NCI-H1092 (cell line): ENCODE measurements at places on chromosomes 1 and 21.

DNA sequence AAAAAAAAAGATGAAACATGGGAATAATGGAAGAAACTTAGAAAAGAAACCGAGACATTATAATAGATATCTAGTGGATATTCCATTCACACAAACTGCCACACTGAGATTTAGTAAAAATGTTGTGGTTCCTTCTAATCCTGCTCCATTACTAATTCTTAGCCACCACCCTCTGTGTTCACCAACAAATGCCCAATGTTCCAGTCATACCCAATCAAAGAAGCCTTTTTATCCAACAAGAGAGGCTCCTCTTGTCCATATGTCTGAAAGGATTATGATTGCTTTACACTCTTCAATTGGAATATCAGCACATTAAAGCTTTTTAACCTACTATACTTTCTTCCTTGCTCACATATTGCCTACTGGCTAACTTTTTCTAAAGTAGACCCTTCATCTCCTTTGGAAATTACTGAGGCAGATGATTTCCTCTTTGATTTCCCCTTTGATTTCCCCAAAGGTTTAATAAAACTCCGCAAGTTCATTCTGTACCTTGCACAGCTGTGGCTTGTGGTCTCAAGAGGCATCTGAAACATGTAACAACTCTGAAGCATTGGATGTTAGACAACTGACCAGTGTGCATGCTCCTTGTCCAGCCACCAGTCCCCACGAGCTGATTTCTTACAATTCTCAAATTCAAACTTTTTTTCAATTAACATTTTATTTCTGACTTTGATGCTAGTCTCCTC lies 305.6 kb upstream of the LYPLAL1 start:
- no peak for DNase-seq

DNA sequence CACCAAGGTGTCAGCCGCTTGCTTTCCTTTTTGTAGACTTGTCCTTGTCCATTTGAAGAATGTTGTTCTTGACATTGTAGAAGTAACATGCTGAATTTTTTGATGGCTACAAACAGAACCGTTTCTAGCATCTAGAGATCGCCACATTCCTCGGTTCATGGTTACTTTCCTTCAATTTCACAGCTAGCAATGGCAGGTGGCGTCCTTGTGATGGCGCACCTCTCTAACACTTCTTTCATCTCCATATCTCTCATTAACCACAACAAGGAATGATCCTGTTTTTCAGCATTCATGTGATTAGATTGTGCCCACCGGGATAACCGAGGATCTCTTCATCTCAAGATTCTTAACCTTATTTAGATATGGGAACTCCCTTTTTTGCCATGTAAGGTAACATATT lies 2129.8 kb downstream of the NCAM2 start:
- no peak for DNase-seq

GRCh38 chr1:228804640-228805413 lies 69.5 kb downstream of the RHOU start:
- peak; percentile 23 for DNase-seq

DNA sequence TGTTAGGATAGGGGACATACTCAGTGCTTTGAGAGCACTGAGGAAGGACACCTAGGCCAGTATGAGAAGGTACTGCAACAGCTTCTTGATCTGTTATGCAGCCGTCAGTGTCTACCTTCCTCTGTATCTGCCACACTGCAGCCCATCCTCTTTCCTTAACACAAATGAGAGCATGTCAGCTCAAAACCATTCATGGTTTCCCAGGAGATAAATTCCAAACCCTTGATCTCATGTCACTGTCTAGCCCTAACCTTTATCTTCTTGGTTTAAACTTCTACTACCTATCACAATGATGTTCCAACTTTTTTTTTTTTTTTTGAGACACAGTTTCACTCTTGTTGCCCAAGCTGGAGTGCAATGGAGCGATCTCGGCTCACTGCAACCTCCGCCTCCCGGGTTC lies 1.4 kb downstream of the ZMYND12 start:
- no peak for DNase-seq

DNA sequence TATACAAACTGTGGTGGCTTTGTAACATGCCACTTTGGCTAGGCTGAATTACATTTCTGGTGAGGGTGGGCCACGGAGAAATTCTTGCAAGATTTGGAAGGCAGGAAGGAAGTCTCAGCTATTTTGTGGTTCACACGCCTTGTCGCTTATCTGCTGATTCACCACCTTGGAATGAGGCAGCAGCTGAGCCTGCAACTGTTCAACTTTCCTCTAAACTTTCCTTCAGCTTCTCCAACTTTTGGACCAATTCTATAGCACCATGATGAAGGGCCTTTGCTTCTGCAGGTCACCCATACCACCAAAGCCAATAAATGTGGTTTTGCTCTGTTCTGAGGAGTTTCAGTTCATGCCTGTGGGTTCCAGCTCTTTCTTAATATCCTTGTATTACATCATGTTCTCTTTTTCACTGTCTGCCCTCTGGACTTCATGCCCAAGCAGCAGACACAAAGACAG lies 337.6 kb upstream of the SNX7 start:
- DNase-seq: no peak

GRCh38 chr21:14836950-14837349 lies 227.8 kb downstream of the NRIP1 start:
- no peak for DNase-seq

GRCh38 chr1:14259191-14259757 lies 339.2 kb upstream of the KAZN start:
- no peak for DNase-seq

- no peak for DNase-seq
Measured at GRCh38 chr1:235999259-235999925, 65.5 kb downstream of the NID1 start.

DNA sequence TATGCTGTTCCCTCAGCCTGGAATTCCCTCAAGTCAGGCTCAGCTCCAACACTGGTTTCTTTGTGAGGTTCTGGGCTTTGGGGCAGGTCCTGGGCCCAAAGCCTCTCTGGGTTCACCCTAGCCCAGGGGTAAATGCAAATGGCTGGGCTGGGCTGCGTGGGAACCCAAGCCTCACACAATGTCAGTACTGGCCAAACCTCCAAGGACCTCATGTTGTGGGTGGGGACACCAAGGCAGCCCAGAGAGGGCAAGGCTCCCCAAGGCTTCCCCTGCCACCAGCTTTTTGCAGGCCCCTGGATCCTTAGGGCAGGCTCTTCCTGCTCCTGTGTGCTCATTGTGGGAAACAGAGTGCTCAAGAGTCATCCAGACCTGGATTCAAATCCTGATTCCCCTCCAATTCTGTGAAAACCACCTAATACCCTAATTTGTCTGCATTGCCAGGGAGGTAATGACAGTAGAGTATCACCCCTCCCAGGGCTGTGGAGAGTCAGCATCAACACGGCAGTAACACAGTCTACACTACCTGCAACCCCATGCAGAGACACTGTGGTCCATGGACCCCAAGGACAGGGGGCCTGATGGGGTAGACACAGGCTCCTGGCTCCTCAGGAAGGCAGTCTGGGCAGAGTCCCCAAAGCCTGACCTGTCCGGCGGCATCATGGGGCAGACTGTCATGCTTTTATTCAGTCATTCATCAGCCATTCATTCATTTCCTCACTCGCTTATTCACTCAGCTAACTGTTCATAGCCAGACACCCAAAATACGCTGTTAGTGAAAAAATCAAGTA lies 85.7 kb downstream of the DMRTB1 start:
- no peak for DNase-seq

DNA sequence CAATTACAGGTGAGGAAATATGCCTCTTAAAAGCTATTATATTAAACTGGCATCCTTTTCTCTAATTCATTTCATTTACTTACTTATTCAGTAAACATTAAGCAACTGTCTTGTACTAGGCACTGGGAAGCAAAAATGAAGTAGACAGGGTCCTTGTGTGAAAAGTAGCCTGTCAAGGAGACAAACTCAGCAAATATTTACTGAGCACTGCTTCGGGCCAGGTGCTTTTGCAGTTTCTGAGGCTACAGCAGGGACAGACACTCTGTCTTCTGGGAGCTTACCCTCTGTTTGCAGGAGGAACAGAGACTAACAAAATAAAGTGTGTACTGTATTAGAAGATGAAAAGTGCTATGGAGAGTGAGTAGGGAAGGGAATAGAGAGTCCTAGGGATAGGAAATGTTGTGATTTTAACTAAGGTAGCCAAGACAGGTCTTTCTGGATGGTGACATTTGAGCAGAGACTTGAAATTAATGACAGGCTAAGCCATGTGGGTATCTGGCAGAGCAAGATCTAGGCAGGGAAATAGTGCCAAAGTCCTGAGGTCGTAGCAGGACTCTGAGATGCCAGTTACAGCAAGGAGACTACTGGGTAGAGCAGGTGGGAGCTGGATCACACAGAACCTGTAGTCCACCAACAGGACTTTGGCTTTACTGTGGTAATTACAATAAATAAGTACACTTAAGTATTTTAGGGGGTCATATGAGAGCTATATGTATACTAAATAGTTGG lies 133.0 kb downstream of the ITSN1 start:
- no peak for DNase-seq

DNA sequence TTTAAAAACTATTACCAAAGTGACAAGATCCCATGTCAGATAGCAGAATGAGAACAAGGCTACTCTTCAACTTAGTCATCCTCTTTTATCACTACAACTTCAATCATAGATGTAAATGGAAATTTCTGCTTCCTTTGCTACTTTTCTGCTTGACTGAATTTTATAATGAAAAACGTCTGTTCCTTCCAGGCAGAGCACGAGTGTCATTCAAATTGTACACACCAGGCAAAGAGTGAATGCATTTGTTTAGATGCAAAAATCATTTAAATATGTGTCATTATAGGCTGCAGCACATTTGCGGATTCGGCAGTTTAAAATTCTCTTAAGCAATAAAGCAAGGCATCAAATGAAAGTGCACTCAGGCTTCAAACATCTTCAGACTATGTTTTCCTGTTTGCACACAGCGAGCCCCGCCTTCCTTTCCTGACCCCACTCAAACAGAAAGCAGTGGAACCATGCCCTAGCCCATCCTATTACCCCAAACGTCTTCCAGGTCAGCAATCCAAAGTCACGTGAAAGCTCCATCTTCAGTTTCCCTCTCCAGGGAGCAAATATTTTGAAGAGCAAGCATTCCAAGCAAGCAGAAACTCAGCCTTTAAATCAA lies 99.6 kb downstream of the APP start:
- DNase-seq: no peak

- no peak for DNase-seq
Measured at GRCh38 chr1:197096137-197096536, 29.1 kb upstream of the F13B start.

DNA sequence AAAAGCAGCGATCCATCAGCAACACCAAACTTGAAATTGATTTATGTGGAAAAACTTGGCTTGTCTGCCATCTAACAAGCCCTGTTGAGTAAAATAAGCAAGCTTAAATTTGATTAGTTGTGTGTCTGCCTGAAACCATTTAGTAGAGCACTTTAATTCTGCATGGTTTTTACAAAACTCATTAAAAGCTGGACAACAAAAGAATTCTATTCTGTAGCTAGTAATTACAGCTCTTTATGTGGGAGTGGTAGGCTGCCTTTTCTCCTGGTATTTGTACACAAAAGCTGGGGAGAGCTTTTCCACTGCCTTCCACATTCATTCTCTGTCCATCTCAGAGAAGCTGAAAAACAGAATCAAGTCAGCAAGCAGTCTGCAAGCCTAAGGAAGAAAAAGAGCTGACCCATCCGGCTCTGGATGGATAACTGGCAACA lies 1.7 kb downstream of the ETS2 start:
- DNase-seq: no peak

DNA sequence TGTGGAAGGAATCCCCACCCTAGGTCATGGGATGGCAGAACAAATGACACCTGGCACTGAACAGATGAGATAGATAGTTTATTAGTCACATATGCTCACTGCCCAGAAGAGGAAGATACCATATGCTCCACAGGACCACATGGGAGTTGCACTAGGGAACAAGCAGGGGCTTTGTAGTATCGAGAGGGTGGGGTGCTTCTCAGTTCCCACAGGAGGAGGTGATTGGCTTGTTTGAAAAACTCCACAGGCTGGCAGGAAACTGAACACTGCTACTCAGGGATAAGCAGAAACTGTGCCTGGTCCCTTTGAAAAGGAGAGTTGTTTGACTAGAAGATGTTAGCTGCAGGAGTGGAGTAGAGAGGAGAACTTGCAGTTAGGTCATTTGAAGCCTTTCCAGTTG lies 31.9 kb upstream of the RXRG start:
- DNase-seq: no peak

GRCh38 chr21:16216288-16216962 lies 486.6 kb downstream of the USP25 start:
- no peak for DNase-seq

DNA sequence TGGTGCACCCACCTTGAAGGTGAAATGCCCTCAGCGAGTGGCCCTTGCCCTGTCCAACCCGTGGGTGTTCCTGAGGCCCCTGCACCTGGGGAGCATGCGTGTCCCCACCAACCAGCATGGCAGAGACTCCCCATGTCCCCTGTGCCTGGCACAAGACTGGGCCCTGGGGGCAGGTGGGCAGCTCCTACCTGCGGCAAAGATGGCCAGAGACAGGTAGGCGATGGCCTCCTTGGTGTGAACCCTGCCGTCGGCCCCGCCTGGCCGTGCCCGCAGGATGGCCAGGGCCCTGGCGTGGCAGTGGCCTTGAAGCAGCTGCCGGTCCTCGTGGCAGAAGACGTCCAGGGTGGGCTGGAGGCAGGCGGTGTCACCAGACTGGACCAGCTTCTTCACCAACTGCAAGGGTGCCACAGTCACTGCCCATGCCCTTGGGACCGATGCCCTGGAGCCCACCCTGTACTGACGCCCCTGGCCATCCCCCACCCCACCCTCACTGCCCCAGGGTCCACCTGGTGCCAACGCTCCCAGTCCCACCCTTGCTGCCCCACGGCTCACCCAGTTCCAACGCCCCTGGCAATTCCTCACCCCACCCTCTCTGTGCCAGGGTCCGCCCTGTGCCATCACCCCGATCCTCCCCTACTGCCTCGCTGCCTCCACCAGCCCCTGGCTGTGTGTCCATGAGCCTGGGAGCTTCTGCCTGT lies 15.7 kb downstream of the TTC34 start:
- DNase-seq: no peak
